ENCODE measurements at places on chromosomes 12 and 14.

- DNase-seq, result no peak
Measured at GRCh38 chr12:11728154-11728755, 78.8 kb downstream of the ETV6 start.

GRCh38 chr12:109199324-109199723 lies 82.9 kb downstream of the ACACB start:
- DNase-seq, result no peak

DNA sequence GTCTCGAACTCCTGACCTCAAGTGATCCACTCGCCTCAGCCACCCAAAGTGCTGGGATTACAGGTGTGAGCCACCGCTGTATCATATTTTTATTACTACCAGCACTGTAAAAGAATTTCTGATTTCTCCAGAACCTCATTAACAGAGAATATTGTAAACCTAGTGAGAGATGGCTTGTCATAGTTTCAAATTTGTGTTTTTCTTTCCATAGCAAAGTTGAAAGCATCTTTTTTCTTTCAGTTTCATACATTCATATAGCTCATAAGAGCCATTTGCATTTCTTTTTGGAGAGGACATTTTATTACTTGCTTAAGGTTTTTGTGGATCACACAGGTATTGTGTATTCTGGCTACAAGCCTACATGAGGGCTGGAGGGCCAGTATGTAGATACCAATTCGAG lies 58.0 kb downstream of the MIS18BP1 start:
- no peak for DNase-seq

DNA sequence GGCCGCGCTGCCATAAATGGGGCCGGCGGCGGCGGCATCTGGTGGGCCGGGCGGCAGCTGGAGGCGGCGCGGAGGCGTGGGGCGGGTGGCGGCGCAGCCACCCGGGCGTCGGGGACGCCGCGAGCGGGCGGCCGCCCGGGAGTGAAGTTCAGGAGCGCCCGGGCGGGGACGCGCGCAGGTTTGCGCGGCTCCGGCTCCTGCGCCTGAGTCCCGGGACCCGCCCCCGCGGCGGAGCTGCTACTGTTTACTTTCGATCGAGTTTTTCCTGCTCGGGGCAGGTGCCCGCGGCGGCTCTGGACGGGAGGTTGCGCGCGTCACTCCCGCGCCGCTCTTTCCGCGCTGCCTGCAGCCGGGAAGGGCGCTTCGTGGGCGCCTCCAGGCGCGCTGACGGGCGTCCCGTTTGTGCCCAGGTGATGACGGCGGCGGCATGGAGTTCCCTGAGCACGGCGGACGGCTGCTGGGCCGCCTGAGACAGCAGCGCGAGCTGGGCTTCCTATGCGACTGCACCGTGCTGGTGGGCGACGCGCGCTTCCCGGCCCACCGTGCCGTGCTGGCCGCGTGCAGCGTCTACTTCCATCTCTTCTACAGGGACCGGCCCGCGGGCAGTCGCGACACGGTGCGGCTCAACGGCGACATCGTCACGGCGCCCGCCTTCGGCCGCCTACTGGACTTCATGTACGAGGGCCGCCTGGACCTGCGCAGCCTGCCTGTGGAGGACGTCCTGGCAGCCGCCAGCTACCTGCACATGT lies at the start of gene ZBTB42:
TSS of gene ZBTB42 (plus strand) at position 331 of the 749 bp plus-strand sequence. CDS start at position 428, 97 bp downstream.
- DNase-seq, result no peak
